Retinal pigment epithelial cell (primary cell): ENCODE measurements at places on chromosomes 3 and 15.

- no peak for DNase-seq
Measured at GRCh38 chr3:150656316-150656715, 47.4 kb downstream of the ERICH6 start.

GRCh38 chr15:96117270-96117669, 213.2 kb upstream of the NR2F2 start:
- DNase-seq: no peak

DNA sequence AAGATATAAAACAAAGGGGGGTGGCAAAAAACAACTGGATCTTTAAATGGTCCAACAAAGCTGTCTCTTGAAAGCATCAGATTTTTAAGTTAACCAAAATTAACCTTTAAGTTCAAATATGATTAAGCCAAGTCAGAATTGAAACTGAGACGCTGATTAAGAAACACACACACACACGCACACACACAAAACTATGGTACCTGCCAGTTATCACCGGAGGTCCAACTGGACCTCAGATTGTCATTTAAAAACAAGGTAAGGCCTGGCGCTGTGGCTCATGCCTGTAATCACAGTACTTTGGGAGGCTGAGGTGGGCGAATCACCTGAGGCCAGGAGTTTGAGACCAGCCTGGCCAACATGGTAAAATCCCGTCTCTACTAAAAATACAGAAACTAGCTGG, 10.4 kb downstream of the ARF4 start:
- DNase-seq: no peak

GRCh38 chr15:40100947-40101905, 7.5 kb downstream of the BMF start:
- no peak for DNase-seq

- no peak for DNase-seq
Measured at GRCh38 chr3:31978553-31978952, 2.5 kb downstream of the OSBPL10 start.

DNA sequence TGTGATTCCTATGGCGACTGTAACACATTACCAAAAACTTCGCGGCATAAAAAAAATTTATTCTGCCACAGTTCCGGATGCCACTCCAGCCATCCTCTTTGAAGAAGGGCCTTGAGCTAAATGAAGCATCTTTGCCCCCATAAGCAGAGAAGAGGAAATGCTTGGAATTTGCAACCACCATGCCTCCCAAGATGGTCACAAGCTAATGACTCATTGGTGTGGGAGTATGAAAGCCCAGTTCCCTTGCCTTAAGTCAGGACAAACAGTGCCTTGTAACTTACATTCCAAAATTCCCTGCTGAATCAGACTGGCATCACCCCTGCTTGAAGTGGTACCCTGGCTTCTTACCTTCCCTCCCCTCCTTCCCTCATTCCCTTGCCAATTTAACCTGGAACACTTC, 1077.4 kb downstream of the EPHA3 start:
- peak; percentile 59 for DNase-seq

DNA sequence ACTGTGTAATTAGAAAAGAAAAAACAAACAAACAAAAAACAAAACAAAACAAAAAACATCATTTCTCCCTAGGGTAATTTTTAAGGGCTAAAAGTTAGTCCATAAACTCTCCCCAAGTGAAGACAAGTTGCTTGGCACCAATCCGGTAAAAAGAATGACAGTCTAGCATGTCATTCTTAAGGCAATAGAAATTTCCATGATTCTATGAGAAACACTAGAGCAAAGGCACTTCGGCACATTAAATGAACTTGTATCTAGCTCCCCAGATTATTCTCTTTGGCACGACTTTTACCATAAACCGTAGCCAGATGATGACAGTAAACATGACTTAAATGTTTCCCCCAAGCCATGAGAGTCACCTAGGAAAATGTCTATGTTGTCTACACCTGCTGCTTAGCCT, 10.1 kb downstream of the COL8A1 start:
- no peak for DNase-seq

- DNase-seq: no peak
Measured at GRCh38 chr15:76289582-76289981, 21.7 kb downstream of the ETFA start.

- peak; percentile 10 for DNase-seq
Measured at GRCh38 chr3:105277656-105278055, 89.1 kb upstream of the ALCAM start.

GRCh38 chr15:91348752-91349500, 248.9 kb downstream of the SV2B start:
- no peak for DNase-seq

- no peak for DNase-seq
Measured at GRCh38 chr3:186218421-186218820, 109.5 kb upstream of the ETV5 start.
